ENCODE measurements at places on chromosomes 6 and 20.

DNA sequence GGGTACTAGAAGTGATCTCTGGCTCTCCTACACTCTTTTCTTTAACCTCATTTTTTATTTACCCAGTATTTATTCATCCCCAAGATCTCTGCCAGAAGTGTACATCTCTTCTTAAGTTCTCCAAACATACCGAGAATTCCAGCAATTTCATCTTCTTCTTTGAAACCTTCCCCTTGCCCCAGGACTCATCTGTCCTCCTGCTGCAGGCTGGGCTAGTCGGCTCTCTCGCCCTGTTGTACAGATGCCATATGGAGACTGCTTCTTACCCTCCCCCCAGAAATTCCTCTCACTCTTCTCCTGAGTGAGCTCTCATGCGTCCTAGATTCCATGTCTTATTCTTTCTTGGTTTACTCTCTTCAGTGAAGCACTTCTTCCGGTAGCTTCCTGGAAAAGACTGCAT lies 21.9 kb upstream of the PNRC1 start:
- DNase-seq: no peak

DNA sequence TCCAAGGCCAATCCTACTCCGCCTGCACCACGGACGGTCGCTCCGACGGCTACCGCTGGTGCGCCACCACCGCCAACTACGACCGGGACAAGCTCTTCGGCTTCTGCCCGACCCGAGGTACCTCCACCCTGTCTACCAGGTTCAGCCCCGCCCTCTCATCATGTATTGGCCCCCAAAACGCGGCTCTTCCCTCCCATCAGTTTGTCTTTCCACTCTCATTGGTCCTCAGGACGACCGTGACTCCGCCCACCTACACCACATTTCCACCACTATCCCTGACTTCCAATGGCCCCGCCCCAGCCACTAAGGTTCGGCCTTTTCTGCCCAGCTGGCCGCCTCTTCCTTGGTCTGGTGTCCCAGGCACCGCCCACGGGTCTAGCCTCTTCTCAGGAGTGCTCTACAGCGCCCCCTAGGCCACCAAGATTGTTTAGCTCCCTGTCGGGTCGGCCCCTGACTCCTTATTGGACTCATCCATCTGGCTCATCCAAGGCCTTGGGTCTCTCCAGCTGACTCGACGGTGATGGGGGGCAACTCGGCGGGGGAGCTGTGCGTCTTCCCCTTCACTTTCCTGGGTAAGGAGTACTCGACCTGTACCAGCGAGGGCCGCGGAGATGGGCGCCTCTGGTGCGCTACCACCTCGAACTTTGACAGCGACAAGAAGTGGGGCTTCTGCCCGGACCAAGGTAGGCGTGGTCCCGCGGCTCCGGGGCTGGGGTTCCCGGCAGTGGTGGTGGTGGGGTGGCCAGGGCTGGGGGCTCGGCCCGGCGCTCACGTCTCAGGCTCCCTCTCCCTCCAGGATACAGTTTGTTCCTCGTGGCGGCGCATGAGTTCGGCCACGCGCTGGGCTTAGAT lies 3.1 kb downstream of the MMP9 start:
- peak; percentile 38 for DNase-seq

DNA sequence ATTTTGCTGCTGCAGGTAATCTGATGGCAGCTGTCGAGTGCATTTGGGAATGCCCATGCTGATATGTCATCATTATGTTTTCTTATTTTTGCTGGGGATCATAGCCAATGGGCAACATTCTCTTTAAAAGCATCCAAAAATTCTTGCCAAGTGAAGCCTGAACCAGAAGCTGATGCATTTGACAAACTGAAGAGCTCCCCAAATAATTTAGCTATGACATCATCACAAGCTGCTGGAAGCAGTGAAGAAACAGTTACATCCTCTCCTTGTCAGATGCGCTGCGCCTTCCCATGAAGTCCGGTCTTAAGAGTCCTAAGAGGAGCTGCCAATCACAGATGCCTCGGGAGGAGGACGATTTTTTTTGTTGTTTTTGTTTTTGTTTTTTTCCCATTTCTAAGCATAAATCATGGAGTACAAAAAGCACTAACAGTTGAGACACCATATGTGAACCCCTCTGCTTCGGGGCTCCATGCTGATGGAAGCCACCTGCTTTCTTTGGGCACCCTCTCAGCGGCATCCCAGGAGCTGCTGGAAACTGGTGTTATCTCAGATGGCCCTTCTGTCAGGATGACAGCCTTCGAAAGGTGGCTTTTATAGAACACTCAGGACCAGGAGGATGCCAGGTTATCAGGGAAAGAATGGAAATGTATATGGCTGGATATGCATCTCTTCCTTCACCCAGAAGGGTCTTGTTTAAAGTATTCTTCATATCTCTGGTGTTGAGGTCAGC lies 56.1 kb upstream of the FOXQ1 start:
- DNase-seq: no peak

GRCh38 chr6:117494283-117494682 lies 11.8 kb downstream of the DCBLD1 start:
- no peak for DNase-seq

GRCh38 chr6:94350833-94351232 lies 931.5 kb upstream of the EPHA7 start:
- DNase-seq: no peak

DNA sequence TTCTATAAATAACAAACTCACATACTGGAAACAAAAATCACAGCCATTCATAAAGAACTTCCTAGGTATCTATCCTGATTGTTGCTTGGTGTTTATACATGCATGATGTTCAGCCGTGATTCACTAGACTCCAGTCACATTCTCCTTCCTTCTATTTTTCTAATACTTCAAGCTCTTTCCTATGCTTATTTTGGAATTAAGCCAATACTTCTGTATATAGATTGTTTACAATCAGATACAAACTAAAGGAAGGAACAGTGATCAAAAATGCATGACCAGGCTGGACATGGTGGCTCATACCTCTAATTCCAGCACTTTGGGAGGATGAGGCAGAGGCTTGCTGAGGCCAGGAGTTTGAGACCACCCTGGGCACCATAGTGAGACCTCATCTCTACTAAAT lies 377.5 kb upstream of the IRAK1BP1 start:
- no peak for DNase-seq

- DNase-seq: peak; percentile 21
Measured at GRCh38 chr6:27452496-27452897, 20.4 kb downstream of the ZNF184 start.

- DNase-seq: peak; percentile 92
Measured at GRCh38 chr6:27251606-27252251, 4.2 kb downstream of the PRSS16 start.

- no peak for DNase-seq
Measured at GRCh38 chr6:103672169-103672568, 1187.5 kb downstream of the HACE1 start.

DNA sequence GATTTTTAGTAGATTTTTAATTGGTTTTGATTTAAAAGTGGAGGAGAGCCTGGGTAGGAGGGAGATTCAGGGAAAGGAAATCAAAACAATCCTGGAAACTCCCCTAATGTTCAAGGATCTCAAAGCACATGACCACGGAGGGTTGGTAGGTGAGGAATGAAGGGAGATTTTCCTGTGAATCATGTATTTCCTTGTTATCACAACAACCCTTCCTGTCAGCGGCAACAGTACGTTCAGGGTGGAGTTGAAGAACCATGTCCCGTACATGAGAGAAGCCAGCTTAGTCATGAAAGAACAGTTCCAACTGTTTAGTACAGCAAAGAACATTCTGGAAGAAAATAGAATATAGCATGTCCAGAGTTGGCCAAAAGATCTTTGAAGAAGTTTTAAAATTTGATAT lies 79.4 kb upstream of the SCAF8 start:
- peak; percentile 62 for DNase-seq

GRCh38 chr6:32659856-32660595 lies 6.4 kb downstream of the HLA-DQB1 start:
- no peak for DNase-seq

DNA sequence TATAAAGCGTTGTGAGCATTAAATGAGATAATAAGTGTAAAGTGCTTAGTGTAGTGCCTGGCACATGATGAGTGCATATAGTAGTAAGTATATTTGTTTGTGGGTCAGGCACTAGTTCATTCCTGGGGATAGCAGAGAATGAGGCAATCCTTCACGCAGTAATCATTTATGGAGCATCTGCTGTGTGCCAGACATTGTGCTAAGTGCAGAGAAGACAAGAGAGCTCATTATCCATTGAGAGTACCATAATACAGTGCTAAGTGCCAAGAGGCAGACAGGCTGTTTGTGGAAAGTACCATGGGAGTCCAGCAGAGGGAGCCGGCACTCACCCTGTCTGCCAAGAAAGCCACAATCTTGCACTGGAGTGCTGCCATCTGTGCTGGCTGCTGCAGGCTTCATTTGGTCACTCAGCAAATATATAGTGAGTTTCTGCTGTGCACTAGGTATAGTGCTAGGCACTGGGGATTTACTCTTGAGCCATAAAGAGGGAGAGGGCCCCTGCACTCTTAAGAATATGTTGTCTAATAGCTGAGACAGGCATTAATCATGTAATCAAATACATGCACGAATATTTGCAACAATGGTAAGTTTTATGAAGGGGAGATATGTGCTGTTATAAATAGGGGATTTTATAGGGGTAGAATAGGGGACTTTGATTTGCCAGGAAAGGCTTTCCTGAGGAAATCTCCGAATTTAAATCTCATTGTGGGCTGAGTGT lies 12.9 kb upstream of the MROH8 start:
- peak; percentile 75 for DNase-seq

DNA sequence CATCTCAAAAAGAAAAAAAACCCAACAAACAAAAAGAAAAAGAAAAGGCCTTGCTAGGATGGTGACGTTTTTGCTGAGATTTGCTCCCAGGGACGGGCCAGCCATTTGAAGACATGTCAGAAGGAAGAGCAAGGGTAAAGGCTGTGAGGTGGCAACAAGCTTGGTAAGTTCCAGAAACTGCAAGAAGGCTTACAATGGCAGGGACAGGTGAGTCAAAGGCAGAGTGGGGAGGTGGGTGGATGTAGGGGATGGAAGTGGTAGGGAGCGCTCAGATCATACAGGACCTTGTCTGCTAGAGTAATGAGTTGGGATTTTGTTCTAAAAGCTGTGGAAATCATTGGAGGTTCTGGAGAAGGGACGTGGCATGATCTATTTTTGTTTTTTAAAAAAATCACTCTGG lies 4.3 kb downstream of the KIF3B start:
- no peak for DNase-seq
